ENCODE measurements at places on chromosomes 12 and 14.

DNA sequence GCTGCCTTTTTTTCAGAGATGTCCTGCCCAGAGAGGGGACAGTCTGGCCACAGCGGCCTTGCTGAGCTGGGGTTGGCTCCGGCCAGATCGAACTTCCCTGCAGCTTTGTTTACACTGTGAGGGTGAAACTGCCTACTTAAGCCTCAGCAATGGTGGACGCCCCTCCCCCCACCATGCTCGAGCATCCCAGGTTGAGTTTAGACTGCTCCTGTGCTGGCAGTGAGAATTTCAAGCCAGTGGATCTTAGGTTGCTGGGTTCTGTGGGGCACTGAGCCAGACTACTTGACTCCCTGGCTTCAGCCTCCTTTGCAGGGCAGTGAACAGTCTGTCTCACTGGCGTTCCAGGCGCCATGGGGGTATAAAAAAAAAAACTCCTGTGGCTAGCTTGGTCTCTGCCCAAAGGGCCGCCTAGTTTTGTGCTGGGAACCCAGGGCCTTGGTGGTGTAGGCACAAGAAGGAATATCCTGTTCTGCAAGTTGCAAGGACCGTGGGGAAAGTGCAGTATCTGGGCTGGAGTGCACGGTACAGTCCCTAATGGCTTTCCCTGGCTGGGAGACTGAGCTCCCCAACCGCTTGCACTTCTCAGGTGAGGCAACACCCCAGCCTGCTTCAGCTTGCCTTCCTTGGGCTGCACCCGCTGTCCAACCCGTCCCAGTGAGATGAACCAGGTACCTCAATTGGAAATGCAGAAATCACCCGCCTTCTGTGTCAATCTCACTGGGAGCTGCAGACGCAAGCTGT, 79.1 kb downstream of the LRIG3 start:
- no peaks in the 10 kb centered on the region for H3K36me3 ChIP-seq
- H3K27me3 ChIP-seq, result no peaks in the 10 kb centered on the region
- H3K27ac ChIP-seq, result no peak overlapping the region

DNA sequence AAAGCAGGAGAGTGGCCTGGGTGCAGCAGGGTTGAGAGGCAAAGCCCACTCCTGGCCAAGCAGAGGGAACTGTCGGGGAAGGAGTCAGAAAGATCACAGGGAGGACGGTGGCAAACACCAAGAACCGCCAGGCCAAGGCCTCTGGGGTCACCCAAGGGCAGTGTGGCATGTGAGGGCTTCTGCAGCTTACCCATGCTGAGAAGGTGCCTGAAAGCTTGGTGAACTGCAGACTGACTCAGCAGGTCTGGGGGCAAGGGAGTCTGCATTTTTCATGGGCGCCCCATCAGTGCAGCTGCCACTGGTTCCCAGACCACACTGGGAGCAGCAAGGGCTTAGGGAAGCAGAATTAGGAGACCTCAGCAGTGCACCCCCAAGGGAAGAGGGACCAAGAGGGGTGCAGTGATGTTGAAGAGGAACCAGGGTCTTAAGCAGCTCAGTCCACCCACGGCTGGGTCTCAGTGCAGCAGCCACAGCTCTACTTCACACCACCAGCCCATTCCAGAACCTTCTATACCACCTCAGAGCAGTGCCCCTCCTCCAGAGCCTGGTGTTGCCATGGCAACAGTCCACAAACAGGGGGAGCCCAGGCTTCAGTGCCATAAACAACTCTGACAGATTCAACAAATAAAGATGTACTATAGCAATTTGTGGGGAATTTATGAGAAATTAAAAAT, 59.4 kb downstream of the ITPK1 start:
- H3K4me1 ChIP-seq, result peaks cover 16% of the 10 kb centered on the region
- no peak overlapping the region for H3K27ac ChIP-seq
- no peak for DNase-seq
- no peak overlapping the region for H3K4me3 ChIP-seq

- H3K27ac ChIP-seq, result no peak overlapping the region
- no peaks in the 10 kb centered on the region for H3K27me3 ChIP-seq
- no peak for DNase-seq
- no peaks in the 10 kb centered on the region for H3K4me1 ChIP-seq
- no peak overlapping the region for H3K4me3 ChIP-seq
Observed at GRCh38 chr14:87179936-87180335, 813.0 kb downstream of the GALC start.

- H3K4me1 ChIP-seq, result no peaks in the 10 kb centered on the region
- H3K27me3 ChIP-seq, result no peaks in the 10 kb centered on the region
- no peaks in the 10 kb centered on the region for H3K36me3 ChIP-seq
- no peak for DNase-seq
- no peak overlapping the region for H3K4me3 ChIP-seq
Observed at GRCh38 chr12:126676434-126676833, 1590.5 kb upstream of the TMEM132C start.

DNA sequence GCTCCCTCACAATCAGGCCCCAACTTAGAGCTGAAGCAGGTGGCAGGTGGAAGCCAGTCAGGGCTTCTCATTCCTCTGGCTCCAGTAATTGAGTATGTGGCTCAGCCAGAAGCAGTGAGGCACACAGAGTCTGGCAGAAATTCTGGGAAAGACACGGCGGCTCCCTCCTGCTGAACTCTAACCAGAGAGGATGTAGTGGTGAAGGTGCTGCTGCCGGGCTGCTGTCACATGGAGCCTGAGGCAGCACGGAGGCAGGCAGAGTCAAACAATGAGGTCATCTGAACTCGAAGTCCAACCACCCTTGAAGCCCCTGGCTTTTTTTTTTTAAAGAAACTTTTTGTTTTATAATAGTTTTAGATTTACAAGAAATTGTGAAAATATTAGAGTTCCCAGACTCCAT, 33.4 kb upstream of the SMOC1 start:
- H3K27me3 ChIP-seq, result no peaks in the 10 kb centered on the region
- H3K36me3 ChIP-seq, result no peaks in the 10 kb centered on the region
- no peak for DNase-seq
- H3K4me3 ChIP-seq, result no peak overlapping the region
- no peak overlapping the region for H3K27ac ChIP-seq
- peaks cover 23% of the 10 kb centered on the region for H3K4me1 ChIP-seq

DNA sequence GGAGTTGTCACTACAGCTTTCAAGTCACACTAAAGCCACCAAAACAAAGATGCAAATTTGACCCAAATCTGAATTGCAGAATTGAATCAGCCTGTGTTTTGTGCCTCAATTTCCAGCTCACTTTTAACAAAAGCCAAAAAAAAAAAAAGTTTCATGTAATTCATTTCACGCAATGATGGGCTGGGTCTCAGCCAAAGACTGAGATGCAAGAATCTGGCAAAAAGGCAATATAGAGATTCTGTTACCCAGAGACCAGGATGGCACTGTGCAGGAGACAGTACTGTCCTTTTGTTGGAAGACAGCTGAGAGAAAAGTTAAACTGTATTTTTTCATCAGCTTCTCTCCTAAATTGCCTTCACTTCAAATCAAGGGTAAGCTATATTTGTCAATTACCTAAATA, 205.7 kb upstream of the NPAS3 start:
- H3K4me1 ChIP-seq, result peaks cover 45% of the 10 kb centered on the region
- H3K4me3 ChIP-seq, result no peak overlapping the region
- H3K36me3 ChIP-seq, result no peaks in the 10 kb centered on the region
- DNase-seq, result no peak

- H3K36me3 ChIP-seq, result no peaks in the 10 kb centered on the region
- H3K27ac ChIP-seq, result peak overlapping the region; percentile 59
- H3K27me3 ChIP-seq, result no peaks in the 10 kb centered on the region
- DNase-seq, result no peak
- no peak overlapping the region for H3K4me3 ChIP-seq
Observed at GRCh38 chr14:69852531-69853321, 26.5 kb upstream of the SMOC1 start.

GRCh38 chr14:74135426-74135825, 50.7 kb downstream of the LIN52 start:
- H3K4me3 ChIP-seq, result no peak overlapping the region
- no peak overlapping the region for H3K27ac ChIP-seq
- H3K4me1 ChIP-seq, result peaks cover 3% of the 10 kb centered on the region

GRCh38 chr12:10268037-10268436, 39.6 kb upstream of the KLRD1 start:
- no peaks in the 10 kb centered on the region for H3K27me3 ChIP-seq
- H3K4me1 ChIP-seq, result no peaks in the 10 kb centered on the region
- no peak overlapping the region for H3K4me3 ChIP-seq
- no peaks in the 10 kb centered on the region for H3K36me3 ChIP-seq
- DNase-seq, result no peak

GRCh38 chr12:50948798-50949197, 3.5 kb upstream of the HIGD1C start:
- H3K36me3 ChIP-seq, result no peaks in the 10 kb centered on the region
- no peak for DNase-seq
- no peak overlapping the region for H3K4me3 ChIP-seq
- H3K27me3 ChIP-seq, result no peaks in the 10 kb centered on the region

DNA sequence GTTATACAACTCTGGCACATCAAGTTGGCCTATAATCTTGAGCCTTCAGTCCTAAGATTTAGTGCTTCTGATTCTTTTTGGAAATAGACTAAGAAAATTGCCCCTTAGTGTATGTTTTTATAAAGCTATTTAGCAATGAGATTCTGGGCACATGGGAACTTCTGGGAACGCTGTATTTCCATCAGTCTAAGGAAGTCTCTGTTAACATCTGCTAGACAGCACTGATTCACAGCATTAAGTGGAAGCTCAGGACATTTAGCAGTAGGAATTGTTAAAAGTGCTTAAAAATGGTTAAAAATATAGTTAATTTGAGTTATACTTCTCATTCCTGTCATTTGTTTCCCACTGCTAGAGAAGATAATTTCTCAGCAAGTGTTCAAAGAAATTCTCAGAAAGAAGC, 579.1 kb downstream of the SLC16A7 start:
- no peaks in the 10 kb centered on the region for H3K36me3 ChIP-seq
- DNase-seq, result no peak
- no peak overlapping the region for H3K4me3 ChIP-seq
- H3K4me1 ChIP-seq, result no peaks in the 10 kb centered on the region

DNA sequence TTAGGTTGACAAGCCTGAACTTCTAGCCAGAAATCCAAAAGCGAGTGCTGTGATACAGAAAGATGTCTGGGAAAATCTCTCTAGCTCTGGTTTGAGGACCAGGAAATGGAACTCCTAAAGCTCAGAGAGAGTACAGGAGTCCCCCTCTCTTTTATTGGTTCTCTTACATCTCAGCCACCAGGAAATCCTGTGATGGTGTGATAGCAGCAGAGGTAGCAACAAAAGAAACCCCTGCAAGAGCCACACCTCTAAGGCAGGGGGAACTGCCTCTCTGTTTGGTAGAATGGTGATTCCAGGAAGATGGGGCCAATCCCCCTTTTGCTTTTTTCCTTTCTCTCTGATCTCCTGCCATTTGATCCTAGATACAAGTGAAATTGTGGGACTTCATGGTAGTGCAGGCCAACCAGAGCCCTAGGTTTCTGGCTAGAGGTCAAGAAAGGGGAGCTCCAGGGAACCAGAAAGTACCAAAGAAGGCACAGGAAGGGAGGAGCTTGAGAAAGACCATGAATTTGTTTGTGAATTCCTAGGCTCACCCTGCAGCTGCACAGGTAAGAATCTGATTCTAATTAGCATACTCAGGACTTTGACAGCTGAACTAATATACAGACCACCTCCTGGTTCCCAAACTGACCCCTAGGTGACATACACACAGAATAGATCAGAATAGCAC, 88.5 kb downstream of the PAPLN start:
- no peak overlapping the region for H3K27ac ChIP-seq
- H3K4me3 ChIP-seq, result no peak overlapping the region
- DNase-seq, result no peak
- H3K27me3 ChIP-seq, result no peaks in the 10 kb centered on the region

Data from neuronal stem cell (in vitro differentiated cells).